CD4-positive, alpha-beta T cell treated with Interleukin-1 beta for 1 hour (primary cell): ENCODE measurements at places on chromosomes 3 and 15.

- no peak for DNase-seq
These were observed 36.0 kb upstream of the CBLB start for GRCh38 chr3:105904678-105905284.

DNA sequence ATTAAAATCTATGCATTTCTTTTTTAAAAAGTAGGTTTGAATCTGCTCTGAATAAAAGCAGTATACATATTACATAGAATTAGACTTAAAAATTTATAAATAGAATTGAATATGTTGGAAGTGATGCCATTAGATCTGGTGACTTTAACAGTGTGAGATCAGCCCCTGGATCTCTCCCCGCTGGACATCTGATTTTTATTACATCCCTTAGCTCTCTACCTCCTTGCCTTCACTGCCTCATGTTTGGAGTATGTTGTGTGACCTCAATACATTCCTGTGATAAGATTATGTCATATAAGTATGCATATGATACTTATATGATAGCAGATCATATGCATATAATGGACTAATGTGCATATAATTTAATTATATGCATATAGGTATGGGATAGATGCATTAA lies 643.4 kb upstream of the NR2F2 start:
- no peak for DNase-seq

DNA sequence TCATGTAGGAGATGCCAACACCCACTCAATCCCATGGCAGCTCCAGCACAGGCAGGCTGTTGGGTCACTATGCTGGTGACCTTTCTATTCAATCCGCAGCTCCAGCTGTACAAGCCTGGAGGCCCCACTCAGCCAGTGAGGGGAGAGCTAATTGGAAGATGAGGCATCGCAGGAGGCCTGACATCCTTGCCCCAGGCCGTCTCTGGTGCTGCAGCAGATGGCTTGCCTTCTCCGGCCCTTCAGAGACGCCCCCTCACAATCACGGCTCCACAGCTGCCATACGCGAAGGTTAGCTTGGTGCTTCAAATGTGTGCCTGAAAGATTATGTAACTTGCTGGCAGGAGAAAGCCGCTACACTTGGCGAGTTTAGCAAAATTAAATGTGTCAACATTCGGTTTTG lies 104.2 kb upstream of the CLSTN2 start:
- no peak for DNase-seq

GRCh38 chr15:29276366-29276765 lies 6.7 kb upstream of the NSMCE3 start:
- no peak for DNase-seq

DNA sequence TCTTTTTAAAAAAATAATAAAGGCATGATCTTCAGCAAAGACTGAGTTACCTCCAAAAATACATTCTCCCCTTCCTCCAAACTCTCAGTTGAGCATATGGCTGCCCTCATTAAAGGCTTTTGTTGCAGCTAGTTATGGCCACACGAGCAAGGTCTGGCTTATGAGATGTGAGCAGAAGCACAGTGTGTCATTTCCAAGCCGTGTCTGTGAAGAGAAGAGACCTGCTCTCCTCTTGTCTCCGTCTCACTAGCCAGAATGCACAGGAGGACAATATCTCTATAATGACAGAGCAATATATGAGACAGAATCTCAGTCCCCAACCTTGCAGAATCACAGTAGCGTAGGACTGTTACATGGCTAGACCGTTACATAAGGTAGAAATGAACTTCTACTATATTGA lies 152.3 kb downstream of the MAGI1 start:
- DNase-seq = no peak

DNA sequence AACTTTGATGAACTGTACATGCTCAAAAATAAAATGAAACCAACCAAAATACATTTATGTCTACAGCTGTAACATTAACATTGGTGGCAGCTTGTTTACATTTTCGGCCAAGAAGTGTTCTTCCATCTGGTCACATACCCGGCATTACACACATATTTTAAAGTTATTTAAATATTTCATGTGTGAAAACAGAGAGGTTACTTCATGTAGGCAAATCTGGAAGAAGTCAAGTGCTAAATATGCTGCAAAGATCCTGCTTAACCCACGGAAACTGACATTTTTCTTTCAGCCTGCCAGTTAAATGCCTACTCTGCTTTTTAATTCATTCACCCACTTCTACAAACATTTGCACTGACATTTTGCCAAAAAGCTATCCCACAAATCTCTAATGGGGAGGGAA lies 69.7 kb downstream of the MB21D2 start:
- DNase-seq = no peak

DNA sequence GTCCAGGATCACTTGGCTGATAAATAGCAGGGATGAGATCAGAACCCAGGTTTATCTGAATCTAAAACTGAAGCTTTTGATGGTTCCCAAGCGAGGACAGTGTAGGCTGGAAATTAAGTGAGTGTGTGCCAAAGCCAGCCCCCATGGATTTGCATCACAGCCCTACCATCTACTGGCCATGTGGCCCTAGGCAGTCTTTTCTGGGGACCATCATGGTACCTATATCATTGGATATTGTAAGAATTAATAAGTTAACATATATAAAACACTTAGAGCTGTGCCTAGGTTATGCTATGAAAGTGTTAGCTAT lies 32.8 kb upstream of the SSR3 start:
- no peak for DNase-seq

- DNase-seq = no peak
These were observed 25.8 kb downstream of the NAALADL2 start for GRCh38 chr3:174884776-174885568.

GRCh38 chr3:189630767-189631372 lies 319 bp upstream of the TP63 start:
- peak; percentile 22 for DNase-seq

DNA sequence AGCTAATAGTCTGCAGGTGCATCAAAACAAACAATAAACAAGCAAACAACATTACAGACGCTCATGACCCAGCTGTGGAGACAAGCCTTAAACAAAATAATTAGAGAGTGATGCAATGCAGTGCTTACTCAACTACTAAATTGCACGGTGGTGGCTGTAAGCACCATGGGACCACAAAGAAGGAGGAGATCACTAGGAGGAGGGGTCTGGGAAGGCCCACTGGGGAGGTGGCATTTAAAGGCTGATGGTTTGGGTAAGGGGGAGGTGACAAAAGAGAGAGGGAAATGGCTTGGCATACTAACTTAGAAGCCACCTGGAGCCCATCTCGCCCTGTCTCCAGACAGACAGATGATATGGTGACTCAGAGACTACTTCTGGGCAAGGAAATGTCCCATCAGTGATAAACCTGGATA lies 516.7 kb downstream of the FOXP1 start:
- DNase-seq = peak; percentile 29

DNA sequence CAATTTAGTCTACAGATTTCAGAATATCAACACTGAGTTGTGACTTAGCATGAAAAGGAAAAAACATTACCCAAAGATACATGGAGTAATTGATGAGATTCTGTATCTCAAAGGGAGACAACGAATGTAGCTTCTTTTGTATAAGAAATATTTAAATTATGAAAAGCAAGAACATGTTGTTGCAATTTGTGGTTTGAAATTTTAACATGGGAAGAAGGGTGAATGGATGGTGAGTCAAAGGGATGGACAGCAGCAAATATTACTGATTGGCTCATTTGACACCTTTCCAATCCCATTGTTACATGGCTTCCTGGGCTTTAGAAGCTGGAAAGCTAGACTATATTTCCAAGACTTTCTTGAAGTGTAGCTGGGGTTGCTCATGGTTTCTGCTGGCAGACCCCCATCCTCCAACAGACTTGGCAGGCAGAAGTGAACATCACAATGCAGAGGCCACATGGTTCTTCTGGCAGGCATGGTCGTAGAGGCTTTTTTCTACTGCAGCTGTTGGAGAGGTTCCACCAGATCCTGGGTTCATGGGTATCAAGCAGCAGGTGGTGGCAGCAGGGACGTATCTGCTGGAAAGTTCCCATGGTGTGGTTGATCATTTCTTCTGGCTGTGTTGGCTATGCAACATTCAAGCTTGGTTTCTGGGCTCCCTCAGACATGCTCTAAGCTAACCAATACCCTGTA lies 47.2 kb upstream of the KPNA4 start:
- DNase-seq = no peak

DNA sequence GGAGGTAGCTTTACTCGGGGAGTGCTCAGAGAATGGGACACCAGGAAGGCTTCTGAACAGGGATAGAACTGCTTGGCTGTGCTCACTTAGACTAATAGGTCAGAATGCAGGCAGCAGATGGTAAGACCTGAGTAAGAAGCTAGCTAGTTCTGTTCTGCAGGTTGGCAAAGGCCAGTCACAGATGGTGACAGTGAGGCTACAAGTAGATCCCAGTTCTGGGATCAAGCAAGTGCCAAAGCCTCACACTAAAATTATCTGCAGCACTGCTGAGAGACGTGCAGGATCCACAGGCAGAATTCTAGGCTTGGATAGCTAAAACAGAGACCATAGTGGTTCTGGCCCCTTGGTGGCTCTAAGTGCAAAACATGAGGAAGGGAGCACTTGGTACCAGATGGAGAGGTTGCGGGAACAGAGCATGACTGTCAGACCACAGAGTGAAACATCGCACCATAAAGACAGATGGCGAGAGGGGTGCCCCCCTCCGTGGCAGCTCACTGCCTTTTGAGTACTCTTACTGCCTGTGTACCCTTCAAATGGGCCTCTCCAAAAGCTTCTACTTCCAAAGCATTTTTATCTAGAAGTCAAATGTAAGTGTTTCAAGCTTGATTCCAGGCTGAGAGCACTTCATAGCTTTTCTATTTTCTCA lies 3.6 kb upstream of the GLCE start:
- DNase-seq = no peak

- DNase-seq = no peak
These were observed 21.0 kb upstream of the SEMA6D start for GRCh38 chr15:47696351-47696750.

DNA sequence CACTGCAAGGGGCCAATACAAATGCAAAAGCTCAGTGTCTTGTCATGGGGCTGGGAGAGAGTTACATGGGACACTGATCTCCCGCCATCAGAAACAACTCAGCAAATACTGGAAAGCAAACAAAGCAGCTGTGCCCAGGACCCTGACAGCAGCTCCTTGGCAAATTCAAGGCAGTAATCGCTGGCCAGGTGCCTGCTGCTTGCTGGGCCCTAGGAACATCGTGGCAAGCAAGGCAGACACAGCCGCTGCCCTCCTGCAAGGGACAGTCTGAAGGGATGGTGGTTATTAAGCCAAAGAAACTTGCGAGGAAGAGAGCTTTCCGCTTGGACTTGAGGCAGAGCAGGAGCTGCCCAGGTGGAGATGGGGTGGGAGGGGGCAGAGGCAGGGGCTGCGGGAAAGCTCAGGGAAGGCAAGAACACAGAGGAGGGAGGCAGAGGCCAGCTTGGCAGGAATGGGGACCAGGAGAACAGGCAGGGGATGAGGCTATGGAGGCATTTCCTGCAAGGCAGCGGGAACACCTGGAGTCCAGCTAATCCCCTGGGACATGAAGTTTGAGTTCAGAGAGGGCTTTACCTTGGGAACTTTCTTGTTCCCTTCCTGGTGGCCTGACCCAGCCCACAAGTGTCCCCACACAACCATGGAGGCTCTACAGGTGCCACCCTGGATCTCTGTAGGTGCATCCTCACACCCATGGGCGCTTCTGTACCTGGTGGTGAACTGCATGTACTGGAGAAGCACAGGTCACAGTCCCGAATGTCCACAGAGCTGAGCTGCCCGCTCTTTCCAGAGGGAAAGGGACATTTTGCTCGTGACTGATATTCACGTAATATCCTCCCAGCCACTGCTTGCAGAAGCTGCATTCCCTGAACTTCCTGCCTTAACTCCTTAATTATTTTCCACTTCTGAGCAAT lies 78.7 kb upstream of the ATP2B2 start:
- no peak for DNase-seq

DNA sequence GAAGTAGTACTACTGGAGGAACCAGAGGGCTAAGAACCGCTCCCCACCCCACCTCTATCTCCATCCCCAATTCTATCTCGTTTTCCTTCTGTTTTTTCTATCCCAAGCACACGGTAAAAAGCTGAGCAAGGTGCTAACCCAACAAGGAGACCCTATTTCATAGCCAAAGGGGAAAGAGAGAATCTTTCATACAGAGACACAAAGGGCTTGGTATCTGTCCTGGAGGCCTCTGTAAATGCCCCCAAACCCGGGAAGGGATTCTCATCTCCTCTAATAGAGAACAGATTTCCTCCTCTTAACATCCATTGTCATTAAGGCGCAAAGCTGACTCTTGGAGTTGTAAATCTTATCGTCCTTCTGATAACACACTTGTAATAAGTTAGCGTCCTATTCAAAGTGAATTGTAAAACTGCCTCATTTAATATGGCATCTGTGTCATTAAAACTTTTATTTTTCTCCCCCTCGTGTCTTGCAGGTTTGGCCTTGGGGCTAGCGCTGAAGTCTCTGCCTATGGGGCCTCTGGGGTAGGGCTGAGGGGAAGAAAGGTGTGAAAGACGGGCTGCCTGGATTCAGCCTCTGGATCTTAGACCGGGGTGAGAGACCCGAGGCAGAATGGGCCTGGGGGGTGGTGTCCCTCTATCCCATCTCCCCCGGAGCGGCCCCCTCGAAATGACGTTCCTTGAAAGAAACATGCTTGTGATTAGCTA lies 12.1 kb downstream of the NR2F2 start:
- DNase-seq = no peak

DNA sequence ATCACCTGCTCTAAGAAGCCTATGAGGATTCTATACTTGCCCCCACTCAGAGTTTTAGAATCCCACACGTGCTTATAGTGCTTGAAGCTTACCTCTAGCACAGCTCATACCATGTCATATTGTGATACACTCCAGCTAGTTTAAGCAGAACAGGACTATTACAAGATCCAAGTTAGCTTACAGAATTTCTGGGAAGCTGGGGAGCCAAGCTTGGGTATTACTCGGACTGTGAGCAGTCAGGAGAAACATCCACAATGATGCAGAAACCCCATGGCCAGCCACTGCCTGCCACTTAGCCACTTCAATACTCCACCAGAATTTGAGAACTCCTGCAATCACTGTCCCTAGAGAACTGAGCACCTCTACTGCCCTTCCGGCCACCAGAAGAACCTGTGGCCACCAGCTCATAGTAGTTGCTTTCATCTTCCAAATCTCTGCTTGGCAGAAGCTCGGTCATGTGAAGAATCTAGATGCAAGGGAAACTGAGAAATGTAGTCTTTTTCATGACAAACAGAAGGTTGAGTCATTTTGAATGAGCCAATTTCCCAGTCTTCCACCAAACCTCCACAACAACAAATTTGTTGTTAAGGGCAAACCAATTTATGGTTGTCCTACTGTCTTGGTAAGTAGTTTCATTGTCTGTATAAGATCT lies 27.7 kb upstream of the SSR3 start:
- DNase-seq = no peak

DNA sequence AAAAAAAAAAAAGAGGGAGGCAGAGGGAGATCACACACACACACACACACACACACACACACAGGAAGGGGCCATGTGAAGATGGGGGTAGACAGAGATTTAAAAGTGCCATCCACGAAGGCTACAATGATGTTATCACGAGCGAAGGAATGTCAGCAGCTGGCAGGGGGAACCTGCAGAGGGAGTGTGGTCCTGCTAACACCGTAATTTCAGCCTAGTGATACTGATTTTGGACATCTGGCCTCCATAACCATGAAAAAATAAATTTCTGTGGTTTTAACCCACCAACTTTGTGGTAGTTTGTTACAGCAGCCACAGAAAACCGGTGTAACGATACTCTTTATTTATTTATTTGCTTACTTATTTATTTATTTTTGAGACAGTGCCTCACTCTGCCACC lies 76.0 kb downstream of the TMCO5A start:
- DNase-seq = no peak

GRCh38 chr3:51708216-51708845 lies 1.5 kb downstream of the GRM2 start:
- DNase-seq = no peak
